ENCODE measurements at places on chromosomes 3 and 15.

- DNase-seq = no peak
Observed at GRCh38 chr15:85741021-85741421, 53.7 kb downstream of the KLHL25 start.

- DNase-seq = no peak
Observed at GRCh38 chr15:69093127-69093526, 67.3 kb upstream of the GLCE start.

- DNase-seq = no peak
Observed at GRCh38 chr3:183807209-183807728, 18.1 kb downstream of the MAP6D1 start.

DNA sequence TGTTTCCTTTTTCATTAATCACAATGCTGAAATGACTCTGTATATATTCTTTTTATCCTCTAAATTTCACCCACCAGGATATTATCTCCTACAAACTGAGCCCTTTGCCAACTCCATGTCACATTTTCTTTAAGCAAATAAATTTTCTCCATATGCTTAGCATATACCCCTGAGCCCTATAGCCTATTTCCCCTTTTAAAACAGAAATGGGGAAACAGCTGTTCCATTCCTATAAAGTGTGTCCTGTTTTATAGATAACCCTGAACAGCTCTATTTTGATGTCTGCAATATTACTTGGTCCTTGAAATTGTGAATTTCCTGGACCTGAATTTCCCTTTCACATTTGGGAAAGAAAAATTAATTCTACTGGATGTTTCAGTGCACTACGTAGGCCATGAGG is 15.6 kb upstream of the FILIP1L start:
- DNase-seq = no peak

DNA sequence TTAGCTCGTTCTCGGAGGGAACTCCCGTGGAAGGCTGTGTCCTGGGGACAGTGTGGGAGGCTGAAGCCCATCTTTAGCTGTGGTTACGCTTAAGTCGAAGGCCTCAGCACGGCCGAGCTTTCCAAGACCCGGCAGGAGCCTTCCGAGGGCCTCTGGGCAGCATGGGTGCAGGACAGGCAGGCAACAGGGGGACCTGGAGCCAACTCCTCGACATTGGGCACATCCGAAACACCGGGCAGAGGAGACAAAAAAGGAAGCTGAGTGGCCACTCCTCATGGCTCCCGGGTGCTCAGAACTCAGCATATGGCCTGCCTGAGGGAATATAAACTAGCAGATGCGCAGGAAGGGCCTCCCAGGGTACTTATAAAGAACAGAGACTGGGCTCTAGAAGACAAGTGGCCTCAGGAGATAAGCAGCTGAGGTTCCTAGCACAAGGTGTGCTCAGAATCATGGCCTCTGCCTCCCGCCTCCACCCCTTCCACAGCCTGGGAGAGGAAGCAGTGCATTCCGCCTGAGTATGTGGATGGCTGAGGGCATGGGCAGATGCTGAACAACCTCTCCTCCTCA is 34.1 kb downstream of the ABTB1 start:
- DNase-seq = no peak

GRCh38 chr3:129555153-129555550 is 12.2 kb downstream of the H1-8 start:
- no peak for DNase-seq

DNA sequence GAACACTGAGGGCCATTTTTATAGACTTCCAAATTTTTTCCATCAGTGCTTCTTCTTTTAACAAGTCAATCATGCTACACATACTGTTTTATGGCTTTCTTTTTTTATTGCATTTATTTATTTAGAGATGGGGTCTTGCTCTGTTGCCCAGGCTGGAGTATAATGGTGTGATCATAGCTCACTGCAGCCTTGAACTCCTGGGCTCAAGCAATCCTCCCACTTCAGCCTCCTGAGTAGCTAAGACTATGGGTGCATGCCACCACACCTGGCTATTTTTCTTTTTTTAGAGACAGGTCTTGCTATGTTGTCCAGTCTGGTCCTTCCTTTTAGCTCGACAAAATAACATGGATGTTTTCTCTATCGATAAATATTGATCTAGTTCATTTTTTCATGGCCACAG is 425.8 kb upstream of the WNT5A start:
- no peak for DNase-seq

- no peak for DNase-seq
Observed at GRCh38 chr15:58431221-58432149, at the start of gene LIPC. Gene LIPC (plus strand): TSS chr15:58431991. CDS start chr15:58432033, 42 bp downstream.

- DNase-seq = no peak
Observed at GRCh38 chr3:160893207-160893606, 137.2 kb downstream of the PPM1L start.

DNA sequence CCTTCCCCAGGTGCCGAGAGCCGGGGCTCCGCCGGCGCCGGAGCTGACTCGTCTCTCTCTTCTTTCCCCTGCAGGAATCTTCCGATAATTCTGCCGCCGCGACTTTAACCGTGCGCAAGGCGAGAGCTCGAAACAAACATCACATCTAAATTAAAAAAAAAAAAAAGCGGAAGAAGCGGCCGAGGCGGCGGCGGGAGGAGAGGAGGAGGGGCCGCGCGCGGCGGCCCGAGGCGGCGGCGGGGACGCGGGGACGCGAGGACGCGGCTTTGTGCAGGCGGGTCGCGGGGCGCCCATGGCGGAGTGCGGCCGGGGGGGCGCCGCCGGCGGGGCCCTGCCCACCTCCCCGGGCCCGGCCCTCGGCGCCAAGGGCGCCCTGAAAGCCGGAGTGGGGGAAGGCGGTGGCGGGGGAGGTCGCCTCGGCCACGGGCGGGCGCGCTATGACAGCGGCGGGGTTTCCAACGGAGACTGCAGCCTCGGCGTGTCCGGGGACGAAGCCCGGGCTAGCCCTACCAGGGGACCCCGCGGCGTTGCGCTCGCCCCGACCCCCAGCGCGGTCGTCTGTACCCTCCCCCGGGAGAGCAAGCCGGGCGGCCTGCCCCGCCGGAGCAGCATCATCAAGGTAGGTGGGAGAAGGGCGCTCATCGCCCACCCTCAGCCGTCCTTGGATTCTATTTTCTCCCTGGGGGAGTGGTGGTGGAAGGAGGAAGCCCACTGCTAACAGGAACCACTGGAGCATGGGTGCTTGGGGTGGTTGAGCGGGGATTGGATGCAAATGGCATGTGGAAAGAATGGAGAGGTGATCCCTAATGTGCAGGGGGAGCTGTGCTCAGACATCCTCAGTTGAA is at the start of gene PLCL2:
Gene PLCL2, plus strand, starts transcription at position 208 of the 845 bp plus-strand sequence. Its CDS starts 85 bp downstream, at position 293.
- peak; percentile 45 for DNase-seq

- no peak for DNase-seq
Observed at GRCh38 chr15:75721480-75721922, 8.9 kb upstream of the CSPG4 start.

DNA sequence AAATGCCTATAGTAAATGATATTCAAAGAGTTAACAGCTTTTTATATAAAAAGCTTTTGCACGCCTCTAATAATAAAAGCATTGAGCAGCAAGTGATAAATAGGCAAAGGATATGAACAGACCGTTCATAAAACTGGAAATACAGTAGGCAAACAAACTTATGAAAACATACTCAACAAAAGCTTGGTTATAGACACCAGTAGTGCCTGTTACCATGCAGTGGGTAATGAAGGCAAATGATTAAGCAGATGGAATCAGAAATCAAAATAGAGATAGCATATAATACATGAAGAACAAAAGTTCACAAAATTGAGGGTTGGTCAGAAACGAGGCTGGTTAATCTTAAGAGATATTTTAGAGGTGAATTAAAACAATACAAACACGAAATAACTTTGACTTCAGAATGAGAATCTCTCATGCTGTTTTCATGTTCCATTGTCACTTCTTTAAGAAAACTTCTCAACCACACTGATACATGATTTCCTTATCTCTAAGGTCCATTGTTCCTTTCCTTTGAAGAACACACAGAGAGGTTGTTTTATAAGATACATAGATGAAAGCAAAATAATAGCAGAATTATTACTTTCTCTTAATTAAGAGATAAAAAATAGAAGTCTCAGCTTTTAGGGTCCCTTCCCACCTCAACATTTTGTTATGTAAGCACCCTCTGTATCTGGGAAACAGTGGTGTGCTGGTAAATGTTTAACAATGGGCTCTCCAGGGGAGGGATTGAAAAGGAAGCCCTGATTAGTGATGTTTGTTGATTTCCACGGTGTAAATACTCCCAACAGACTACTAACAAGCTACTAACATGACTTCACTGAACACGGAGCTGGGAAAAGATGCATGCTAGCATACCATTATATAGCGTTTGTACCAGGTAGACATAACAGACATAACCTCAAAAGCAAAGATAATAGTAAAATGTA is 12.6 kb downstream of the RASGRP1 start:
- no peak for DNase-seq

- DNase-seq = no peak
Observed at GRCh38 chr15:101188637-101189408, 63.0 kb downstream of the CHSY1 start.

DNA sequence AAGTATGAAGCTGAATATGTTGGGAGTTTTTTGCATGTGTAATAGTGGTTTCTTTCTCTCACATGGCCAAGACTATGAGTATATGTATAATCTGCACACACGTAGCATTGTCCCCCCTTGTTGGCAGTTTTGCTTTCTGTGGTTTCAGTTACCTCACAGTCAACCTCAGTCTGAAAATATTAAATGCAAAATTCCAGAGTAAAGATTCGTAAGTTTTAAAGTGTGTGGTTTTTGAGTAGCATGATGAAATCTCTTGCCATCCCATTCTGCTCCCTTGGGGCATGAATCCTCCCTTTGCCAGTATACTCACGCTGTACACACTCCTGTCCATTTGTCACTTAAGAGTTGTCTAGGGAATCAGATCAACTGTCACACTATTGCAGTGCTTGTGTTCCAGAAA is 742.0 kb upstream of the CCDC54 start:
- no peak for DNase-seq

DNA sequence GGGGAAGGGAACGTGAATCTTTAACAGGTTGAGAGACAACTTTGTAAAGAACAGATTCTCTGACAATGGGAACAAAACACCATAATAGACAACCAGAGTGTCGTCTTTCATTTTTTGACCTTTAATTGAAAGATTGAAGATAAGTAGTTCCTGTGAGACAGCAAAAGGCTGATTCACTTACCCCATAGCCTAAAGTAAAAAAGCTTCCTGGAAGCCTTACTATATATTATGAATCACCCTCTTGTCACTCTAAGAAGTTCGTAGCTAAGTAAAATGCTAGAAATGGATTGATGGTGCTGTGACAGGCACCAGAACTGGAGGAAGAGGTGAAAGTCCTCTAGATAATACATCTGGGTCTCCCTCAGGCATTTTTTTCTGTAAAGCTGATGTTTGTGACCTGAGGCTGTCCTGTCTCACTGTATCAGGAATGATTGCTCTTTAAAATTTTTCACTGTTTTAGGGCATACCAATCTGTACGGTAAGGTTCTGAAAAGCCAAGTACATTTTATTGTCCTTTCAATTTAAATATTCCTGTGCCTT is 824.6 kb upstream of the SEMA6D start:
- DNase-seq = no peak

GRCh38 chr15:51907136-51907862 is 64.3 kb downstream of the LEO1 start:
- no peak for DNase-seq
